ENCODE measurements at places on chromosomes 4 and X.

DNA sequence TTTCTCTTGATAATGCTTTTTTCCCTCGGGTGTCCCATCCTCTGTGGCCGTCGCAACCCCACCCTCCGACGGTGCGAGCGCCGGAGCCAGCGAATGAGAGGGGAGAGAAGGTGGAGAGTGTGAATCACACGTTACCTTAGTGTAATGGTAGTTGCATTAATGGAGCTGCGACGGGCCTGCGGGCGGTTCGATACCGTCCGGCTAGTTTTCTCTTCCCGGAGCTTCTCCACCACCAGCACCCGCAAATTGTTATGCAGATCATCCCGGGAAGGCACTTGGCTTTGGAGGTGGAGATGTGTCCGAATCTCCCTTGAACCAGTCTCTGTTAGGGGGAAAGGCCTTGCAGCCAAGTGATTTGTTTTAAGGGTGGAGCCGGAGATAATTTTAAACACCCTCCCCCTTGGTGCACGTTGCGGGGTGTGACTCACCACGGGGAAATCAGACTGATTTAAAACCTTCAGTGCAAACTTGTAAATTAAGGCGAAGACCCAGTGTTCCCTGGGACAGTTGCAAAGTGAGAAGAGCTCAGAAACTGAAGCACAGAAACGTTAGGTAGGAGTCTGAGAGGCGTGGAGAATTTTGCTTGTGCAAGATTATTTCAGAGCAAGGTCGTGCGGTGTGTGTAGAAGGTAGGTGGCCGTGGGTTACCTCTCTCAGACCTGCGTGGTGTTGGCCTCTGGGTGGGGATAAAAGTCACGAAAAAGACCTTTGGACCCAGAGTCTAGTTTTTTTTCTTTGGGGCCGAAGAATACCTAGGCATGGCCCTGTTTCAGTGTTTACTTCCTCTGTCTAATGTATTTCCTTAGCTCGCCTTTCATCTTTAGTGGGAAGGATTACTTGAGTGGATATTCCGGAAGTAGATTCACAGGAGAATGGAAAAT, 1.3 kb downstream of the AFF1 start:
- peak; percentile 83 for DNase-seq

GRCh38 chrX:44935640-44936039, 62.7 kb downstream of the KDM6A start:
- DNase-seq: no peak

- no peak for DNase-seq
These were observed 142.0 kb upstream of the RBPJ start for GRCh38 chr4:26178854-26179253.

DNA sequence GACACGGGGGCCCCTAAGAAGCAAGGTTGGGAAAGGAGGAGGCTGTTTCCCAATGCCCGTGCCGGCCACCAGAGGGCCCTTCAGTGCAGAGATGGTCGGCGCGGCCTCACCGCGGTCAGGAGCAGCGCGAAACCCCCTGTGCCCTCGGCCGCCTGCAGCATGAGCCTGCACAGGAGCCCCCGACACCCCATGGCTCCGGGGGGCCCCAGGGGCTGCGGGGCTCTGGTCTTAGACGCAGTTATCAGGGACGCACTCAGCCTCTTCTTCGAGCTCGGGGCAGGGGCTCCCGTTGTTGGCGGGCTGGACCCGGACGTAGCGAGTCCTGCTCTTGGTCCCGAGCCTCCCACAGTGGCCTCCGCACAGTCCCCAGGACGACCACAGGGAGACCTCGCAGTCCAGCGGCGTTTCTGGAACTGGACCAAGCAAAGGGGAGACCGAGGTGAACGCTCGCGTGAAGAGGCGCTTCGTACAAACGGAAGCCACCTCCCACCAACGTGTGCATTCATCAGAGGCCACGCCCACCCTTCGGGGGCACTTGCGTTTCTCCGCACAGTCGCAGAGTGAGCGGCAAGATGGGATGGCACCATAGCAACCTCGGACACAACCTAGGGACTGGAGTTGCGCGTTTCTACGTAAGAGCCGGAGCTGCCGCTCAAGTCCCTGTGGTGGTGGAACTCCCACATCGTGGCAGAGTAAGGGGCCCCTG, 5.0 kb downstream of the SPON2 start:
- peak; percentile 91 for DNase-seq

GRCh38 chrX:110321081-110321480, 3.2 kb upstream of the AMMECR1 start:
- DNase-seq: no peak

DNA sequence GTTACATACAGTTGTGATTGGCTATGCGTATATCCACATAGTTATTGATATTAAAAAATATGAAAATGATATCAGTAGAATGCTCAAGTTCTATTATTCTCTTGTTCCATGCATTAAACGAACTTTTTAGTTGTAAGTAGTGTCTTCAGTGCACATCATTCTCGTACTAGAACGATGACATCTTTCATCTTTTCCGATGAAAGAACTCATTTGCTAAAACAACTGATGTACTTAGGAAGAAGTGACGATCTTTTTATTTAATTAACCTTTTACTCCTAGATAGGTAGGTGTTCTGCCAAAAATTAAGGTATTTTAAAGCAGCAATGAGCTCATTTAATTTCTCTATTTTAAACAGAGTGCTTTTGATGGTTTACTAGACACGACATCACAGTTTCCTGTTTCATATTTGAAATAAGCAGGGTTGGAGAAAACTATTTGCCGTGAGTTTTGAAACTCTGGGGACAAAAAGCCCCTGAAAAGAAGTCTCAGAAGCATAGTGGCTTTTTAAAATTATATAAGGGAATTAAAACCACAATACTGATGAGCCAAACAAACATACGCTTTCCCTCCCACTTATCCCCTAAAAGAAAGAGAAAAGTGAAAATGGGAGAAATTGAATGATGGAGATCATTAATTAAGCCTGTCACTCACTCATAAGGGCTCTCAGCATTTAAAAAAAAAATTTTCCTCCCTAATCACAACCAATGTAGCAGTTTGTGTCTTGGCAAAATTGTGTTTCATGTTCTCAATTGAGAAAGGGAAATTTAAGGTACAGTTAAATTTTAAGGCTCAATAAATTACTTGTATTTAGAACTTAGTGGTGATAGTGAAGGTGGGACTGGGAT, 25.6 kb downstream of the SPRY1 start:
- DNase-seq: no peak

DNA sequence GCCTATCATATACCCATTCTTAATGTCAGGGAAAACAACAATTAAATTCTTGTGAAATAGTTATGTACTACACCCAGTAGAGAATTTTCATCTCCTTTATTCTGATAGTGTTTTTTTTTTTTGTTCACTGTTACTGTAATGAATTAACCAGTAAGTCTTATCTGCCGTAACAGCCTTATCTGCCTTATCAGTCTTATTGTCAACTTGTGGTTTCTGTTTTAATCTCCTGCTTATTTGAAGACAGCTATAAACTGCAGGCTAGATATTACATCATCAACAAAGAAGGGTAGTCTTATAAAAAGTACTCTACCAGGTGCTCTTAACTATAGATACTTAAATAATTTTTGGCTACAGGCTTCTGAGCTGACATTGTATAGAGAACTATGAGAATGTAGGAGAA, 79.5 kb downstream of the MAGEB5 start:
- no peak for DNase-seq

DNA sequence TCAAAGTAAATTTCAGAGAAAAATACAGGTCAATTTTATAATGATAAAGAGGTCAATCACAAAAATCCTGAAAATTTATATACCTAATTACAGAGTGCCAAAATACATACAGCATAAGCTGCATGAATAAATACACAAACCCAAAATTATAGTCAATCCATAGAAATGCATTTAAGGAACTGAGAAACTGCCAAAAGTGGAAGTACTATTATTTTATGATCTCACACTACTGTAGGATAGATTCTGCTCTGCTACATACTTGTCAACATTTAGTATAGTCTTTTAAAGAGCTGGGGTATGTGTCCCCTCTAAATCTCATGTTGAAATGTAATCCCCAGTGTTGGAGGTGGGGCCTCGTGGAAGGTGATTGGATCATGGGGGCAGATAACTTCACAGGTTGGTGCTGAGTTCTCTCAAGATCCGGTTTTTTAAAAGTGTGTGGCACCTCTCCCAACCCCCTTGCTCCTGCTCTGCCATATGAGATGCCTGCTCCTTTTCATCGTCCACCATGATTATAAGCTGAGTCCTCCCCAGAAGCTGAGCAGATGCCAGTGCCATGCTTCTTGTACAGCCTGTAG, 31.8 kb downstream of the CHIC2 start:
- no peak for DNase-seq

DNA sequence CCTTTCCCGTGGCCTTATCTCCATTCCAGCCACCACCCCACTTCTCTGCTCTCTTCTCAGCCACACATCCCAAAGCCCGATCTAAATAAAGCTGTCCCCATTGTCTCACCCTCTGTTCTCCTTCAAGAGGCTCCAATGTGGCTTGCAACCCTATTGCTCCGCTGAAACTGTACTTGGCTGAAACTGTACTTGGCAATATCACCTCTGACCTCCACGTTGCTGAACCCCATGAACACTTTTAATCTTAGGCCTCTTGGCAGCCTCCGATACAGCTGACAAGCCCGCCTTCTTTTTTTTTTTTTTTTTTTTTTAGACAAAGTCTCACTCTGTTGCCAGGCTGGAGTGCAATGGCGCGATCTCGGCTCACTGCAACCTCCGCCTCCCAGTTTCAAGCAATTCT, 12.1 kb downstream of the DCTD start:
- DNase-seq: no peak

DNA sequence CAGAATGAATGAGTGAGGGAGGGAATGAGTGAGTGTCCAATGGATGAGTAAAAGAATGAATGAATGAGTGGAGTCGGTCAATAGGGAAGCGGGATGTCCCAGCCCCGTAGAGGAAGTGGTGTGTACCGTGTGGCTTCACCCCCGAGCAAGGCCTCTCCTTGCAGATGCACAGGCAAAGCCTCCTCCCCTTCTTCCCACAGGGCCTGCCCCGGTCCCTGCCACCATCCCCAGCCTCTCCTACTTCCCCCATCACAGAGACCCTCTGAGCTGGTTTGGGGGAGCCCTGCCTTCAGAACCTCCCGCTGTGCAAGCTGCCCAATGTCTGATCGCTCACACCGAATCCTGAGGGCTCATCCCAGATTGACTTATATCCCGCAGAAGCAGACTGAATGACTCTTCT, 13.6 kb downstream of the HTRA3 start:
- no peak for DNase-seq

- DNase-seq: no peak
These were observed 20.0 kb upstream of the FGFBP2 start for GRCh38 chr4:15982842-15983524.

DNA sequence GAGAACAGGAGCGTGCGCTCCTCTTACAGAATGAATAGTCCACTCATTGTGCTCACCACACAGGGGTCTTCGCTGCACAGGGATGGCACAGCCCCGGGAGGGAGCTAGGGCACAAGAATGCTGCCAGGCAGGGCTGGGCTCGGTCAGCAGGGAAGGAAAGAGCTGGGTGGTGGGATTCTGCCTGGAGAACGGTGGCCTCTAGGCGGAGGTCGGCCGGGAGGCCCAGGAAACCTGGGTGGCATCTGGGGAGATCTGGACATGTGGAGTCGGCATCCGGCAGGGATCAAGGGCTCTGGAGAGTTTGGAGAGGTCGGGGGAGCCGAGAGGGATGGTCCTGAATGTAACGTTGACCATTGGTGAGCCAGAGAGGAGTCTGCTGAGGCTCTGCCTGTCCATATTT, 46.5 kb upstream of the PSAPL1 start:
- DNase-seq: no peak

- DNase-seq: peak; percentile 46
These were observed 632 bp upstream of the PCDH7 start for GRCh38 chr4:30719454-30720020.

All from GM13977 (cell line).